ENCODE measurements at places on chromosomes 1 and 21.

GRCh38 chr1:92408825-92409224, 77.9 kb downstream of the GFI1 start:
- no peak for DNase-seq

- DNase-seq, result no peak
These were observed 241.0 kb upstream of the SNX7 start for GRCh38 chr1:98420376-98421084.

DNA sequence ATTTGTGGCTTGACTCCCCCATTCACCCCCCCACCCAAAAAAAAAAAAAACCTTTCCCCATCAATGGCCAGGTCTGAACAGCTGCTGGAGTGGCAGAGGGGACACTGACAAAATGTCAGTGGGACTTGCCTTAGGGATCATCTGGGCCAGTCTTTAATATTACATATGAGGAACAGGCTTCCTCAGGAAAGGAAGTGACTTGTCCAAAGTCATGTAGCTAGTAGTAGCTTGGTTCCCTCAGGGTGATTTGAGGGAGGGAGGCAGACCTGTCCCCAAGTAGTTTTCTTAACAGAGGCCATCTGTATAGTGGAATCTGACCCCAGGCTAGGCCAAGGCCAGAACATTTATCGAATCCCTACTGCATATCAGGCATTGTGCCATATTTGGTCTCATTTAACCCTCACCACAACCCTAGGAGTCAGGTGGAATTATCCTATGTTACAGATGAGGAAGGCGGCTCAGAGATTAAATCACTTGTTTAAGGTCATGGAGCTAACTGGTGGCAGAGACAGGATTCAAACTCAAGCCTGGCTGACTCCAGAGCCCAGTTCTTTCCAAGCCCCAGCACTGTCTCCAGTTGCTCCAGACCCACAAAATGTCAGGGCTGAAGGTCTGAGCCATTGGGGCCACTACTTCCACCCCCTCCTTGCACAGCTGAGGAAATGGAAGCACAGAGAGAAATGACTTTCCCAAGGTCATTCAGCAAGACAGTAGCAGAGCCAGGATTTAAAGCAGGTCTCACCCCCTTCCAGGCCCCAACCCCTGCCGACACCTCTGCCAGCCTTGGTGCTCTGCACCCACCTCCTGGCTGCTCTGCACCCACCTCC, 10.4 kb downstream of the ZBTB7B start:
- DNase-seq, result no peak

- no peak for DNase-seq
These were observed 448.4 kb downstream of the RPS6KC1 start for GRCh38 chr1:213499444-213499843.

Data from activated T-helper 9 cell treated with anti-CD3 and anti-CD28 coated beads, Interleukin-2, amount 50 U/mL, for 16 hours (primary cell).